ENCODE measurements at places on chromosomes 11 and 22.

DNA sequence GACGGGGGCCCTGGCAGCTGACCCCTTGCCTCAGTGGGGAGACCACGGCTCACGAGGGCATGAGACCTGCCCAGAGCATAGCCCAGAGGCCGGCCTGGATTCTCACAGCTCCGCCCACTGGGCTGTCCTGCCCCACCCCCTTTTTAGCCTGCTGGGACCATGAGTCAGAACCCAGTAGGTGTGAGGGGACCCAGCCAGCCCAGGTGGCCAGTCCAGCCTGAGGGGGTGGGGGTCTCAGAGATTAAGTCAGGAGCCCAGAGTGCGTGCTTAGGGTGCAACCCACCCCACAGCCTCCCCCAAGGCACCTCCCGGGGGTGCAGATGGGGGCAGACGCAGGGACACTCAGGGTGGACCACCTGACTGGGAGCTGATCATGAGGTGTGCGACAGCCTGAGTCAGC, 40.1 kb upstream of the PPARA start:
- DNase-seq, result peak; percentile 35

GRCh38 chr11:6245536-6245935, 6.6 kb downstream of the CNGA4 start:
- no peak for DNase-seq

DNA sequence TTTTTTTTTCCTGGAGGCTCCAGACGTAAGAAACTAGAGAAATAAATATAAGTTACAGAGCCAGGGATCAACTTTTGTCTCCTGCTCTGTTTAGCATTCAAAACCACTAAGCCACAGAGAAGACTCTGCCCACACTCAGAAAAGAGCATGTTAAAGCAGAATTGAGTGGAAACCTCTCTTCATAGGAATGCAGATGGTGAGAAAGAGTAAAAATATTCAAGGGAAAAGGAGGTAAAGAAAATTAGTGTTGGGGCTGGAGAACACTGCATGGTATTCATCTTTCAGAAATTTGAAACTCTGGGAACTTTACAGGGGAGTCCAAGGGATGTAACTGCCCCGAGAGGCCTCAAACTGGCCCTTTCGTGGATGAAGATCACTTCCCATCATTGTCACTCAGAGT, 65.1 kb downstream of the CLMP start:
- peak; percentile 24 for DNase-seq

- DNase-seq, result no peak
Measured at GRCh38 chr11:78061088-78061920, 2.4 kb upstream of the THRSP start.

DNA sequence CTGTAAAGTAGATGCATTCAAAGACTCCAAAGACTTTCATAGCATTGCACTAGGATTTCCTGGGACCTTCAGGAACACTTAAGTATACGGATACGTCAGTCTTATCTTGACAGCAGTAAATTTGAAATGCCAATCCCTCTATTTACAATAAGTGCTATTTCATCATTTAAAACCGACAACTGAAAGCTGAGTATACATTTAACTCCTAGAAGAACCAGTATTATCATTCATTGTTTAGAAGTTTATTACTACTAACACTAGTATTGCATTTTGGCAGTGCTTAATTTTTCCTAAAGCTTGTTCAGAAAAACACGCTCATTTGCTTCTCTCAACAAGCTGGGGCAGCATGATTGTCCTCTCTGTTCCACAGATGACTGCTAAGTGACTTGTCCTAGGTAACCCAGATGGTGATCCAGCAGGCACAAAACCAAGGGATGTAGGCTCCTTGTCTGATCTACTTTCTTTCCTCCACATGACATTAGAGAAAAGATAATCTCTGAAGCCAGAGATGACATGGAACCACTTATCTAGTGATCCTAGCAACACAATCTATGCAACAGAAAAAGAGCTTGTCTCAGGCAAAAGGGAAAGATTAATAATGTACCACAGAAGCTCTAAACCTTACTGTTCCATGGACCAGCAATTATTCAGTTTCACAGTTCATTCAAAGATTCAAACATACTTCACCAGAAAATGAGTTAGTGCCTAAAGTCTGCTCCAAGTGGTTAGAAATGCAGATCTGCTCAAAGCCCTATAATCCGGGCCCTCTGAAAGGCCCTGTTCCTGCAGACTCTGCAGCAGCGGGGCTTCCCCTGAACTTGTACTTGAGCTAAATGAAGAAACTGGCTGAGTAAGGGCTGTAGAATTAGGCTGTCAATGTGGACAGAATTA, 5.2 kb downstream of the MAML2 start:
- DNase-seq, result no peak

DNA sequence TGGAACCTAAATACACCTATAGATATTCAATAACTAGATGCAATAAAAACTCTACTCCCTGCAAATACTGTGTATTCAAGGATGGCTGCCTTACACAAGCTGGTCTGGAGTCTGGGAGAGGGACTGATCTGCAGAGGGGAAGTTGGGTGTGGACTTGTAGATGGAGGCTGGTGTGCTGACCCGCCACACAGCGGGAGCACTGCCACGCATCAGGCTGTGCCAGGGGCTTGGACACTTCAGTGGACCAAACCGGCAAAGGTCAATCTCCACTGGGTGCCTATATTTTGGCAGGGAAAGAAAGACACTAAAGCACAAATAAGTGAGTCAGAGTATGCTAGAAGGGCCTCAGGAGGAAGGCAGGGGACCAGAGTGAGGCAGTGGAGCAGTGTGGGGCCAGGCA, 2.1 kb upstream of the SHANK3 start:
- no peak for DNase-seq

- DNase-seq, result no peak
Measured at GRCh38 chr11:127035824-127036223, 35.3 kb upstream of the KIRREL3 start.

- peak; percentile 66 for DNase-seq
Measured at GRCh38 chr11:118290923-118291322, 13.6 kb upstream of the CD3E start.

DNA sequence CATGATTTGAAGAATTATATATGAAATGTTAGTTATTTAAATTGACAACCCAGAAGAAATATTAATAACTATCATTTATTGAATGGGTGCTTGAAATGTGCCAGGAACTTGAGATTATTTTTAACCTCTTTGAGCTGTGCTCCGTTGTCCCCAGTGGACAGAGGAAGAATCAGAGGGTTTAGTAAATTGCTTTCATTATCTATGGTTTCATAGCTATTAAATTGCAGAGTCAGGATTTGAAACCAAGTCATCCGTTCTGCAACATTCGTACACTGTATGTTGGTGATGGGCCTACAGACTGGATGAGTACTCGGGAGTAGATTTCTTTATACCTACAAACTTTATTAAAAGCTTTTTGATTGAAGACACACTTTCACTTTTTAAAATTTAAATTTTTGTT, 4.9 kb downstream of the HSD17B12 start:
- DNase-seq, result no peak

DNA sequence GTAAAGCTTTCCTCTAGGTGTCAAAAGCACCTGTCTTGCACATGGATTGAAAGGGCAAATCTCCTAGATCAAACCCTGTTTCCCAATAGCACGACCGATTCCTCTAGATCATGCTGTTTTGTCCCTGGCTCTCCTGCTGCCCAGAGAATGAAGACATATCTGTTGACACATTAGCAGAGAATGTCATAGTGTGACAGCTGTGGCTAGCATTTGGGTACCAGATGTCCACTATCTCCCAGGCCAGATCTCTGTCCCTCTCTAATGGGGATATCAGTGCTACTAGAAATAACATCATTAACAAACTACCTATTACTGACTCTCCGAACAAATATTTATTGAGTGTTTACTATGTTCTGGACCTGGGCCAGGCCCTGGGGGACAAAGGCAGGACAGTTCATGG, 72.4 kb upstream of the ISX start:
- DNase-seq, result no peak
